ENCODE measurements at places on chromosomes 3 and 15. TPM values are rescaled to one million over a fixed set of nuclear protein-coding genes. Genes with fewer than 3 reads are reported as not detected.
A peak's percentile ranks its signal among the peaks of the same experiment; 100 is the strongest.

The TKT gene
- total RNA-seq = 458 TPM

The CLDN18 gene
- 354 TPM for total RNA-seq

The KNG1 gene
- not detected for total RNA-seq

DNA sequence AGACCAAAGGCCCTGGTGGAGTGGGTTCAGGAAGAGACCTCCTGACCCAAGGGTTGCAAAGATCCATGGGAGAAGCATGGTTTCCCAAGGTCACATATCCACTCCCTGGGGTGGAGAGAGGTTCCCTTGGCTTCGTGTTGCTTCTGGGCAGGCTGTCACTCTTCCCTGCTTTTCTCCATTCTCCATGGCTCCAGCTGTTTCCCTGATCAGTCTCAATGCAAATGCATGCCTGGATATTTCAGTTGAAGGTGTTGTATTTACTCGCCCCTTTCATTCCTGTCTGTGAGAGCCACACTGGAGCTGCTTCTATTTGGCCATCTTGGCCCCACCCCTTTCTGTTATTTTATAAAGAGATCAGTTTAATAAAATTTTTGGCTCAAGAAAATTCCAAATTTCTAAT is 95.0 kb upstream of the PLSCR4 start:
- H3K27me3 ChIP-seq = no peaks in the 10 kb centered on the region
- H3K4me1 ChIP-seq = no peaks in the 10 kb centered on the region
- H3K4me3 ChIP-seq = no peak overlapping the region

- H3K27me3 ChIP-seq = no peaks in the 10 kb centered on the region
- DNase-seq = no peak
- no peaks in the 10 kb centered on the region for H3K36me3 ChIP-seq
- peaks cover 15% of the 10 kb centered on the region for H3K4me1 ChIP-seq
- no peak overlapping the region for H3K27ac ChIP-seq
- H3K4me3 ChIP-seq = no peak overlapping the region
Observed at GRCh38 chr3:50639055-50639494, 22.1 kb downstream of the MAPKAPK3 start.

DNA sequence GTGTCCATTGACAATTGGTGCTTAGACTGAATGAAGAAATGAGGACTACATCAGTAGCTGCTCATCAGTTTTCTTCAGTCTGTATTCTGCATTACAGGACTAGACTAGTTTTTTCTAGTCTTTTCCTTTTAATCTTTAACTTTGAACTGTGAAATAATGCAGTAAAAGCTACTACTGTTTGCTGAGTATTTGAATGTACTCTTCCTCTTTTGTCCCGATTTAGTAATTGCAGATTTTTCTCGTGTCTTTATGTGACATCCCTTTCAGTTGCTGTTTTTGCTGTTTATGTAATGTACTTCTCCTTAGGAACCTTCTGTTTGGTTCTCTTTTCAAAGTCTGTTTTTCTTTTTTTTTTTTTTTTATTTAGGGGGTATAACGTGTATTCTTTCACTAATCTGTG is 17.4 kb downstream of the MFSD1 start:
- no peak for DNase-seq
- H3K36me3 ChIP-seq = peaks cover 77% of the 10 kb centered on the region
- peak overlapping the region; percentile 28 for H3K27ac ChIP-seq
- no peaks in the 10 kb centered on the region for H3K4me1 ChIP-seq
- no peaks in the 10 kb centered on the region for H3K27me3 ChIP-seq
- H3K4me3 ChIP-seq = no peak overlapping the region

- no peaks in the 10 kb centered on the region for H3K27me3 ChIP-seq
- no peaks in the 10 kb centered on the region for H3K36me3 ChIP-seq
- DNase-seq = no peak
Observed at GRCh38 chr15:49918121-49918520, 200.9 kb downstream of the ATP8B4 start.

The VIPR1 gene
- 60.7 TPM for total RNA-seq

- no peaks in the 10 kb centered on the region for H3K36me3 ChIP-seq
- no peaks in the 10 kb centered on the region for H3K4me1 ChIP-seq
- no peak overlapping the region for H3K27ac ChIP-seq
- no peaks in the 10 kb centered on the region for H3K27me3 ChIP-seq
- H3K4me3 ChIP-seq = no peak overlapping the region
- DNase-seq = no peak
Observed at GRCh38 chr3:142976621-142977398, 13.3 kb upstream of the PAQR9 start.

The TMF1 gene
- total RNA-seq = 38.4 TPM

DNA sequence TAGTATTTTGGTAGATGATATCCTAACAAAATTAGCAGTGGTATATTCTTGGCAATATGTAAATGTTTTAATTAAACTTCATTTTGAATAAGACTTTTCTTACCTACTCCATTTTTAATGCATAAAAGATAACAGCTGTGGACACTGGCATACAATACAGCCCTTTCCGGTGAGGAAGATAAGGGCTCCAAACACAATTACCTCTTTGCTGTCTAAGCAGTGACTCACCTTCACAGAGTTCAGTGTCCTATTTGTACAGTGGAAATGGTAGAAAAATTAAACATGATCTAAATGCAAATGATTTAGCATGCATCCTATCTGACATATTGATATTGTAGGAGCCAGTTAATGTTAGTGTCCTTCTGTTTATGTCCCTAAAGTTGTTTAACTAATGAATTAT is 969.4 kb downstream of the PLOD2 start:
- no peaks in the 10 kb centered on the region for H3K4me1 ChIP-seq
- DNase-seq = no peak
- no peaks in the 10 kb centered on the region for H3K27me3 ChIP-seq
- H3K27ac ChIP-seq = no peak overlapping the region

DNA sequence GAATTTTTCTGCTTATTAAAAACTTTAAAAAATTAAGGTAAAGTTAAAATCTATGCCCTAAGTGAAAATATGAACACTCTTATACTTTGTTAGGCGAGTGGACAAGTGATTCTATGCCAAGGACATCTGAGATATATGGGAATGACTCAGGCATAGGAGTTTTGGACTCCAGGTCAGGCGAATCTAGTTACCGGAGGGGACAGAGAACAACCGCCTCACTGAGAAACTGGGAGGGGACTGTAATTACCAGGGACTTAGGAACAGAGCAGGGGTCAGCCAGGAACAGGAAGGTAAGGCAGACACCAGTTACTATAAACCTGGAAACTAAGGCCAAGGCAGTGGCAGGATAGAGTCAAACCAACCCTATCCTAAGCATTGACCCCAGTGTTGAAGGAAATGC is 16.8 kb upstream of the ATP1B3 start:
- H3K4me3 ChIP-seq = no peak overlapping the region
- H3K4me1 ChIP-seq = peaks cover 6% of the 10 kb centered on the region
- no peak for DNase-seq
- H3K27ac ChIP-seq = no peak overlapping the region
- no peaks in the 10 kb centered on the region for H3K36me3 ChIP-seq

- H3K27me3 ChIP-seq = no peaks in the 10 kb centered on the region
- H3K27ac ChIP-seq = no peak overlapping the region
- DNase-seq = peak; percentile 60
- no peak overlapping the region for H3K4me3 ChIP-seq
Observed at GRCh38 chr3:97043411-97043810, 229.0 kb downstream of the EPHA6 start.

The SEMA3F gene
- total RNA-seq = 26.0 TPM

GRCh38 chr15:39578851-39579486 is 1.9 kb upstream of the THBS1 start:
- peaks cover 3% of the 10 kb centered on the region for H3K4me1 ChIP-seq
- H3K27ac ChIP-seq = peak overlapping the region; percentile 91
- DNase-seq = no peak
- no peaks in the 10 kb centered on the region for H3K36me3 ChIP-seq
- no peak overlapping the region for H3K4me3 ChIP-seq
- no peaks in the 10 kb centered on the region for H3K27me3 ChIP-seq

The P2RY14 gene
- total RNA-seq = 3.6 TPM

DNA sequence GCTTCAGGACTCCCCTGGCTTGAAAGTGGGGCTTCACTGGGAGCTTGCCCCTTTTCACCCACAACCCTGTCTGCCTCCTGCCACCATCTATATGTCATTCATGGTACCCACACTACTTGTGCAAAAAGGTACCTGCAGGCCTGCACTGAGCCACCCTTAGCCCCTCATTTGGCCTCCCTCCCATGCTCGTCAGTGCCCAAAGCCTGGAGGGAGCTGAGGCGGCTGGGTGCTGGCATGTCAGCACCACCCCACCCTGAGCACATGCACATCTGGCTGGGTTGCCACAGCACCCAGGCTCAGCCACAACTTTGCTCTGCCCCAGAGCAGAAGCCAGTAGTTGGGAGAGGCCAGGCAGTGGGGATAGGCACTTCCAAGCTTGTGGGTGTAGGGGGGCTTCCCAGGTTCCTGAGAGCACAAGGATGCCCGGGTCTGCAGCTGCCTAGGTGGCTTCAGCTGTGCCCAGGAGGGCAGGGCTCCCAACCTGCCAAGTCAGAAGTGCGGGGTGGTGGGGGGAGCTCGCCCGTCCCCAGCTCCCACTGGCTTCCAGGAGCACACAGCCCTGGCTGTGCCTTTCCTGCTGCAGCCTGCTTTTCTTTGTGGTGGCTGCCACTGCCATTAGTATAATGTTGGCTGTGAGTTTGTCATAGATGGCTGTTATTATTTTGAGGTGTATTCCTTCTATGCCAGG is 1054.6 kb upstream of the EPHA6 start:
- no peak overlapping the region for H3K4me3 ChIP-seq
- H3K27ac ChIP-seq = no peak overlapping the region
- H3K27me3 ChIP-seq = no peaks in the 10 kb centered on the region

DNA sequence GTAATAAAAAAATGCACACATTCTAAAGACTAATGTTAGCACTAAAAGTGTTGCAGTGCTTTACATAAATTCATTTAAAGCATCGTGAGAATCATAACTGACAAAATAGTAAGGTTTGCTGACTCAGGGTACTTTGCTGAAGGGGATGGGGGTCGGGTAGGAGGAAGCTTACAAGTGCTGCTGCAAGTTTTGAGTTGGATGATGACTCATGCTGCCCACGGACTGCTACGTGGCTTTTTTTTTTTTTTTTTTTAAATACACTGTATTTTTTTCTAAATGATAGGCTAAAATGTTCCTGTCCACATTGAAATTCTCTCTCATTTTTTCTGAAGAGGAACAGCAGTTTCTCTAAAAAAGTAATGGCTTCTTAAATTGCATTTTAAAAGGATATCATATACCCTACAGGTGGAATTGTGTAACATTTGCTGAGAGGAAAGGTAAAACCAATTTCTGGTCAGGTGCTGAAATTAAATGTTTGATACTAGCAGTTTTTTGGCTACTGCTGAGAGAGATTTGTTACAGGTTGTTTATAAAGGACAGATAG is 2.2 kb downstream of the MAPK6 start:
- peaks cover 5% of the 10 kb centered on the region for H3K4me1 ChIP-seq
- DNase-seq = no peak
- H3K36me3 ChIP-seq = no peaks in the 10 kb centered on the region
- H3K27ac ChIP-seq = peak overlapping the region; percentile 96
- H3K4me3 ChIP-seq = peak overlapping the region; percentile 71
- no peaks in the 10 kb centered on the region for H3K27me3 ChIP-seq

The LRRC2 gene
- 0.45 TPM for total RNA-seq

DNA sequence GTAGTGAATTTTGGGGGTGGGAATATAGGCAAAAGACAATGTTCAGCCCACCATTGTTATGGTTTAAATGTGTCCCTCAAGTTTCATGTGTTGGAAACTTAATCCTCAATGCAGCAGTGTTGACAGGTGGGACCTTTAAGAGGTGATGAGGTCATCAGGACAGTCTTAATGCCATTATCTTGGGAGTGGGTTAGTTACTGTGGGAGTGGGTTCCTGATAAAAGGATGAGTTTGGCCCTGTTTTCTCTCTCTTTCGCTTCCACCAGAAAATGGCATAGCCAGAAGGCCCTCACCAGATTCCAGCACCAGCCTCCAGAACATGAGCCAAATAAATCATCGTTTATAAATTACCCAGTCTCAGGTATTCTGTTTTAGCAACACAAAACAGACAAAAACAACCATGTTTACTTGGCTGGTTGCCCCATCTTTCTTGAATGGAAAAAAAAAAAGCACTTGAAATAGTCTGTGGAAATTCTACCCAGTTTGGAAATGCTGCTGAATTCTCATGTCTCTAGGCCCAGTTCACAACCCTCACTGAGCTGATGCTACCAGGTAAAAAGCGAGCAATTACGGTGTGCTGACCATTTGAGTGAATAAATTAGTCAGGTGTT is 31.0 kb upstream of the MFSD1 start:
- H3K4me1 ChIP-seq = peaks cover 28% of the 10 kb centered on the region
- H3K36me3 ChIP-seq = no peaks in the 10 kb centered on the region
- H3K27me3 ChIP-seq = no peaks in the 10 kb centered on the region
- no peak overlapping the region for H3K27ac ChIP-seq

DNA sequence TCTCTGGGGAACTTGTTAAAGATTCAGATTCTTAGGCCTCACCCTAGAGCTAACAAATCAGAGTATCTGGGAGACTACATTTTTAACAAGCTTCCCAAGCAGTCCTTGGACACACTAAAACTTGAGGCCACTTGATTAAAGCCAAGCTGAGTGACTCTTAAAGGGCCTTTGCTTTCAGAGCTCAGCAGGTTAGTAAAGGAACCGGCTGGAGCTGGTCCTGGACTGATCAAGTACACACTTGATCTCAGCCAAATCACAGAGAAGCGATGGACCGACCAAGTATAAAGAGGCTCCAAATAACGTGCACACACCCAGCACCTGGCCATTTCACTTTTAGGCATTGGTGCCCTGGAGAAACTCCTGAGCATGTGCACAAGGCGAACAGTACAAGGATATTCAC is 12.9 kb upstream of the TM6SF1 start:
- H3K36me3 ChIP-seq = no peaks in the 10 kb centered on the region
- H3K4me3 ChIP-seq = no peak overlapping the region
- H3K4me1 ChIP-seq = peaks cover 19% of the 10 kb centered on the region

GRCh38 chr3:143827425-143827824 is 20.8 kb downstream of the SLC9A9 start:
- DNase-seq = no peak
- peaks cover 63% of the 10 kb centered on the region for H3K4me1 ChIP-seq
- H3K36me3 ChIP-seq = no peaks in the 10 kb centered on the region
- H3K27ac ChIP-seq = no peak overlapping the region

- H3K27ac ChIP-seq = no peak overlapping the region
- no peaks in the 10 kb centered on the region for H3K36me3 ChIP-seq
- no peak for DNase-seq
- H3K4me3 ChIP-seq = no peak overlapping the region
Observed at GRCh38 chr3:41521010-41521655, 321.8 kb downstream of the CTNNB1 start.

The FSIP1 gene
- 0.81 TPM for total RNA-seq

The DNAJA4 gene
- 22.3 TPM for total RNA-seq

- H3K36me3 ChIP-seq = no peaks in the 10 kb centered on the region
Observed at GRCh38 chr3:81874738-81875137, 113.3 kb upstream of the GBE1 start.

DNA sequence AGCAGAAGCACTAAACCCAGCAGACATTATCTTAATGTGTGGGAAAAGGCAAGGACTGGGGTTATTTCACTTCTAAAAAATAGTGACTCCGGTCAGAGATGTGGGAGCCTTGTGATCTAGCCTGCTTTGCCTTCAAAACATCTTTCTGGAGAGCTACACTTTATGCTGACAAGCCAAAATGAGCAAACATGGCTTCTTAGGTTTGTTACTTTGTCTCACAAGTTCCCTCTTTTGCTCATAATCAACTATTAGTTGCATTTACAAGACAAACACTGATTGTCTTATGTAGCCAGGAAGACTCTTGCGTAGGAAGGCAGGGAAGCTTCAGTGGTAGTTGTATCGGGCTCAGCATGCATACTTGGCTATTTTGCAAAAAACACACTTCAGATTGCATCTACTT is 129.2 kb downstream of the NUP210 start:
- no peak for DNase-seq
- no peaks in the 10 kb centered on the region for H3K4me1 ChIP-seq

GRCh38 chr3:156606729-156607128 is 51.8 kb upstream of the SSR3 start:
- no peaks in the 10 kb centered on the region for H3K4me1 ChIP-seq
- peak overlapping the region; percentile 86 for H3K27ac ChIP-seq
- peak overlapping the region; percentile 36 for H3K4me3 ChIP-seq
- no peaks in the 10 kb centered on the region for H3K36me3 ChIP-seq

The NMNAT3 gene
- total RNA-seq = 4.5 TPM
